ENCODE measurements at places on chromosomes 6 and 20.

DNA sequence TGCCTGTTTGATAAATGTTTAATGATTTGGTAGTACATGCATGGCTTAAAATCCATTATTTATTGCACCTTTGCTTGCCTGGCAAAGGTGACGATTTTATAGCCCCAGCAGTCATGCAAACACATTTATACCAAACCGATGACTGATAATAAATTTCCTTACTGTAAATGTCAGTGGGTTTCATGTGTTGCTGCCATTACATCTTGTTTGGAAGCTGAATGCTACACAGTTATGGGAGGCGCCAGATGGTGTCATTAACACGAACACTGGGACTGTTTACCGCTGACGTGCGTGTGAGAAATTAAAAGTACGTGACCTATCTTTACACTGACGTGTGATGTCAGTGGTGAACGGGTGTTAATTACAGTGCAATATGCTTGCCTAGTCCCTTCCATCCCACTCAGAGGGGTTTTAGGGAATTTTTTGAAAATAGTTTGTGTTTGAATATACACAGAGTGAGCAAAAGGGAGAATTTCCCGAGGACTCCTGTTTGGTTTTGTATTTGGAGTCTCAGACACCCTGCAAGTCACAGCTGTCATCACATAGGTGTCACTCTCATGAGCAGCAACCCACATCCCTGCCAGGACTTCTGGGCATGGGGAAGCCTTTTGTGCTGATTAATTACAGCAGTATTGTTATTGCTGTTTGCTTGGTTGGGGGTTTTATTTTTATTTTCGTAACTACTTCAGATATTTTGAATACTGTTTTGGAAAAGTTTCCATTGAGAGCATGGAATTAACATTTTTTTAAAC is 151.8 kb upstream of the INSM1 start:
- DNase-seq = no peak

DNA sequence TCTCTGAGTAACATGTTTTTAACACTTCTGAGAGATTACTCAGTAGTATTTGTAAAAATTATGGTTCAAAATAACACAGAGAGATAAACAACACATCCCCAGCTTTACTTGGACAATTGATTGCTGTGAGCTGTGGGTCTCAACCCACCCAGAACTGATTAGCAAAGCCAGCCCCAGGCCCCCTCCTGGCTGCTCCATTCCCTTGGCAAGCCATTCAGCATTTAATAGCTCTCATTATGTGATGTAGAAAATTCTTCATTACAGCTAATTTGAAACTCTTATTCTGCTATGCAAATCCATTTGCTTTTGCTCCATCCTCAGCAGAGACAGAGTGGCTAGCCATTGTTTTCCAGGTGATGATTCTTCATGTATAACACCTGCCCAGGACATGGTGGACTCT is 16.6 kb upstream of the SIRT5 start:
- DNase-seq = no peak

DNA sequence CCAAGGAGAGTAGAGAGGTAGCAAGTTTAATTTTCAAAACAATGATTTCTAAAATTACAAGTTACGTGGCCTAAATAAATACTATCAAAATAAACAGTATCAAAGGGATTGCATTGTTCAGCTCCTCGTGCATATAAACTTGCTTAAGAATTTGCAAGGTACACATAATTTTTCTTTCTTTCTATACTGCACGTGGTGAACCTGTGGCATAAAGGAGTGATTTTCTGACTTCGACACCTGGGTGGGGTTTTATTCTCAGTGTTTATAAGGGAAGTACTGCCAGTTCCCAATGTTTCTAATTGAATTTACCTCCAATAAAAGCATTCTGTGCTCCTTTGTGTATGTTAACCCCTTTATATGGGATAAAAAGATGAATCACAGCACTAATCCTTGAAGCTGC is 50.1 kb upstream of the C20orf144 start:
- DNase-seq = no peak

DNA sequence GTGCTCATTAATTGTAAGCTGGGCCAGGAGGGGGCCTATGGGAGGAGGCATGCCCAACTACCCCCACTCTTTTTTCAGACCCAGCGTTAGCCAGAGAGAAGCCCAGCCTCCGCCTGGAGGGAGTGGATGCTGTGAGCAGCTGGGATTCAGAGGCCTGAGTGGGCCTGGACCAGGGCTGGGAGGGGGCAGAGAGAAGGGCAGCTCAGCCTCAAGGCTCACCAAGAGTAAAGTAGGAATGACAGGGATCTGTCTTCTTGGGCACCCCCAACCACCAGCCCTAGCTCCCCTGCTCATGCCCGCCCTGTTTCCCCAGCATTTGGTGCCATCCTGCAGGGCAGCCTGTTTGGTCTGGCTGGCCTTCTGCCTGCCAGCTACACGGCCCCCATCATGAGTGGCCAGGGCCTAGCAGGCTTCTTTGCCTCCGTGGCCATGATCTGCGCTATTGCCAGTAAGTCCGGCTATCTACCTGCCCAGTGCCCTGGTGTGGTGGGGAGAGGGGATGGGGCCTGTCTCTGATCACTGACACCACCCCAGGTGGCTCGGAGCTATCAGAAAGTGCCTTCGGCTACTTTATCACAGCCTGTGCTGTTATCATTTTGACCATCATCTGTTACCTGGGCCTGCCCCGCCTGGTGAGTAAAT is 6.8 kb downstream of the SLC29A1 start:
- no peak for DNase-seq

DNA sequence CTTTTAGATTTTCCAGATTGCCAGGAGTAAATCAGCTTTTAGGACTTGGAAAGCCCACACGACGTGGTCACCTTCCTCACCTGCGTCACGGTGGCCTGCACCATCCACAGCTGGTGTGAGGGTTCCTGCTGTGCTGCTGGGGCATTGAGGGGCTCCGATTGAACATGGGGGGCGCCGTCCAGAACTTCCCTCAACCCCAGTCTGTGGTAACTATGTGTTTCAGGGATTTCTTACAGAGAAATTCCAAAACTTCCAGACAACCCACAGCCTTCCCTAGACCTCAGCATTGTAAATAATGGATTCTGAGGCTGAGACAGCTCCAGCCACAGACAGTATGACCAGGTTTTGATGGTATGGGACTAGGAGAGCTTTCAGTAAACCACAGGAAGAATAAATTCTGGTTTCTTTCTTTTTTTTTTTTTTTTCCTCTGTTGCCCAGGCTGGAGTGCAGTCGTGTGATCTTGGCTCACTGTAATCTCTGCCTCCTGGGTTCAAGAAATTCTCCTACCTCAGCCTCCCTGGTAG is 46.7 kb upstream of the IRF4 start:
- DNase-seq = no peak

- no peak for DNase-seq
Measured at GRCh38 chr6:53922539-53922981, 127.8 kb downstream of the LRRC1 start.

- no peak for DNase-seq
Measured at GRCh38 chr6:36235309-36235708, 34.6 kb upstream of the PNPLA1 start.

GRCh38 chr6:158008864-158009113 is 27.1 kb downstream of the SYNJ2 start:
- no peak for DNase-seq
